ENCODE measurements at places on chromosomes 4 and X.

DNA sequence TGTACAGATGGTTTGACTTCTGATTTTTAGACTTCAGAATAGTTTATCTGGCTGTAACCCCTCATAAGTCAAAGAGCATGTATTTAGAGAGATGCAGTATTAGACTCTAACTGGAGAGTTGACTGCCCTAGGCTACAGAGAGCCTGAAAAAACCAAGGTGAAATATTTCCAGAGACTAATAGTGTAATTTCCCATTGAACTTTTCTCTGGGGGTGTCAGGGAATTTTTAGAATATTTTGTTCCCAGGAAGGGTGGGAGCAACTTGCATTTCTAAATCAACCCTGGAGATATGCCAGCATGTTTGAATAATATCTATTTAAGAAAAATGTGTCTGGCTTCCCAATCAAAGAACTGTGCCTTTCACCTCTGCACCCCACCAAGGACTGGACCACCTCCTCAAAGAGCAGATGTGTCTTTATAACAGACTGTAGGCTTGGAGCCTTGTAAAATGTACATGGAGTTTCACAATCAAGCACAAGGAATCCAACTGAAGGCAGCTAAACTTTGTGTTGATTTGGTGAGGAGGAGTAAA lies 2.0 kb downstream of the ANXA3 start:
- no peak for DNase-seq

GRCh38 chrX:618761-619450 lies 11.7 kb upstream of the SHOX start:
- DNase-seq = no peak

GRCh38 chrX:17521871-17522693 lies 147.1 kb downstream of the NHS start:
- DNase-seq = no peak

- no peak for DNase-seq
Observed at GRCh38 chr4:150591406-150591805, 9.5 kb downstream of the MAB21L2 start.

- DNase-seq = no peak
Observed at GRCh38 chrX:5640071-5640470, 588.6 kb downstream of the NLGN4X start.

GRCh38 chr4:143768007-143768591 lies 67.6 kb upstream of the FREM3 start:
- no peak for DNase-seq
